ENCODE measurements at places on chromosomes 6 and 20.
A peak's percentile ranks its signal among the peaks of the same experiment; 100 is the strongest.

- DNase-seq: no peak
Observed at GRCh38 chr6:150857062-150857944, 8.2 kb upstream of the MTHFD1L start.

DNA sequence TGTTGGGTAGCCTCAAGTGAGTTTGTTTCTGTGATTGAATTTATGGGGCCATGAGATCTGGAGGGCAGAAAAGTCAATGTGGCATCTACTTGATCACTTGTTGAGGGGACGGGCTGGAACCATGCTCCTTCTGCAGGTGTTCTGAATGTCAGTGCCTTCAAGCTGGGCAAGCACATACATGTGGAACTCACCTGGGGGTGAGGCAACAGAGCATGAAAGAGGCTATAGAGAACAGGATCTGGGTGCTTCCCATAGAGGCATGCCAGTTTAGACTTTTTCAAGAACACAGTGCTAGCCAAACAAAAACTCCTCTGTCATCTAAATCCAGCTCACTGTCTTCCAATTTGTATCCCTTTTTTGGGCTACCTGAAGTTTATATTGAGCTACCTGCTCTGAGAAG is 77.8 kb upstream of the SLC35B3 start:
- no peak for DNase-seq

DNA sequence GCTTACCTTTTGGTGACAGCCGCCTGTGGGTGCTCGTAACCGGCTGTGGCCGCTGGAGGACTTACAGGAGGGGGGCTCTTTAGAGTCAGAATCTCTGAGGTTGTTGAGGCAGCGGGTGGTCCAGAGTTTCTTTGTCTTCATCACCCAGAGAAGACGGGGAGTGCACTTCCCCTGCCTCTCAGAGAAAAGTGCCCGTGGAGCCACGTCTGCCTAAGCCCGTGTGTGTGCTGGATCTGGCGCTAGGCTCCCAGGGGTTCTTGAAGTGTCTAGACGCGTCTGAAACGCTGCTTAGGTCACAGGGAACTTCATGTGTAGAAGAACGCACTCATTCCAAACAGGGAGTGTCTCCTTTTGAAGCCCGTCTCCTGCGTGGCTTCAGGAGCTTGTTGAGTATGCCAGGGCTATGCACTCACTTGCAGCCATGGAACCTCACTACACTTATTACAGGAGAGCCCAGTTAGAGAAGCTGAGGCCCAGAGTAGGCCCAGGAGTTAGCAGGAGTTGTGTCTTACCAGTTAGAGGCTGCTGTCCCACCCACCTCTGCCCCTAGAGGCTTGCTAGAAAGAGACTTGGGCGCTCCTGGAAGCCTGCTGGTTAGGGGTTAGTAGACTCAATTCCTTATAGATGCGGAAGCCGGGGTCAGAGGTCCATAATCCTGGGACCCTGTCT is 1.3 kb downstream of the LSM14B start:
- DNase-seq: no peak

DNA sequence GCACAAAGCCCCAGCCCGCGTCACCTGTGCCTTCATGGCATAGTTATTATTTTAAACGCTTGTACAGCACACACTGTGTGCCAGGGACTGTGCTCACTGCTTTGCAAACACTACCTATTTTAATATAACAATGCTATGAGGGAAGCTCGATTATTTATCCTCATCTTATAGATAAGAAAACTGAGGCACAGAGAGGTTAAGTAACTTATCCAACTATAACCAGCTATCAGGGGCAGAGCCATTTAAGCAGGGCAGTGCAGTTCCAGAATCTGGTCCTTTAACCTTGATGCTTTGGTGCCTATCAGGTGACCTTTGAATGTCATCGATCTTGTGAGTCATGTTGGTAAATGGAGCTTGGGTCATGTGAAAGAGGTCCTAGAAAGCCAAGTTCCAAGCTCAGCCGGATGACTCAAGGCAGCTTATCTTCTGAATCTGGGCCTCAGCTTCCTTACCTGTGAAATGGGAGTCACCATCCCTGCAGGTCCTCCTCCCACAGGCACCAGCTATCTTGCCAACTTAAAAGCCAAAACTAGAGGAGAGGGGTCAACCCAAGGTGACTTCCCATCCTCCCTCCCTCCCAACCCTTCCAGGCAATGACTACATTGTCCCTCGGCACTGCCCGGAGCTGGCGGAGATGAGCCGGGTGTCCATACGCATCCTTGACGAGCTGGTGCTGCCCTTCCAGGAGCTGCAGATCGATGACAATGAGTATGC is 56.4 kb upstream of the TTPAL start:
- DNase-seq: no peak

- DNase-seq: no peak
Observed at GRCh38 chr6:112744827-112745226, 397.7 kb downstream of the RFPL4B start.

DNA sequence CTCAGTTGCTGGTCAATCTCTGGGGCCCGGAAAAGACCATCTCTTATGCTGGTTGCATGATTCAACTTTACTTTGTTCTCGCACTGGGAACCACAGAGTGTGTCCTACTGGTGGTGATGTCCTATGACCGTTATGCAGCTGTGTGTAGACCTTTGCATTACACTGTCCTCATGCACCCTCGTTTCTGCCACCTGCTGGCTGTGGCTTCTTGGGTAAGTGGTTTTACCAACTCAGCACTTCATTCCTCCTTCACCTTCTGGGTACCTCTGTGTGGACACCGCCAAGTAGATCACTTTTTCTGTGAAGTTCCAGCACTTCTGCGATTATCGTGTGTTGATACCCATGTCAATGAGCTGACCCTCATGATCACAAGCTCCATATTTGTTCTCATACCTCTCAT is 4.3 kb downstream of the OR2J3 start:
- DNase-seq: peak; percentile 4

DNA sequence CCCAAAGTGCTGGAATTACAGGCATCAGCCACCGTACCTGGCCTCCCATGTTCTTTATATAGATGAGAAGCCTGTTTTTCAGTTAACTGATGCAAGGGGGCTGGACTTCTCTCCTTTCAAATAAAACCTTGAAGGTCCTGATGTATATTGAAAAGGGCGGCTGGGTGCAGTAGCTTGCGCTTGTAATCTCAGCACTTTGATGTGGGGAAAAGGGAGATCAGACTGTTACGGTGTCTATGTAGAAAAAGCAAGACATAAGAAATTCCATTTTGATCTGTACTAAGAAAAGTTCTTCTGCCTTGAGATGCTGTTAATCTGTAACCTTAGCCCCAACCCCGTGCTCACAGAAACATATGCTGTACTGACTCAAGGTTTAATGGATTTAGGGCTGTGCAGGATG is 16.1 kb upstream of the SAMHD1 start:
- no peak for DNase-seq

- no peak for DNase-seq
Observed at GRCh38 chr6:99810942-99811620, 182.9 kb downstream of the MCHR2 start.

GRCh38 chr6:13375360-13375878 is 47.1 kb upstream of the TBC1D7 start:
- DNase-seq: peak; percentile 71

DNA sequence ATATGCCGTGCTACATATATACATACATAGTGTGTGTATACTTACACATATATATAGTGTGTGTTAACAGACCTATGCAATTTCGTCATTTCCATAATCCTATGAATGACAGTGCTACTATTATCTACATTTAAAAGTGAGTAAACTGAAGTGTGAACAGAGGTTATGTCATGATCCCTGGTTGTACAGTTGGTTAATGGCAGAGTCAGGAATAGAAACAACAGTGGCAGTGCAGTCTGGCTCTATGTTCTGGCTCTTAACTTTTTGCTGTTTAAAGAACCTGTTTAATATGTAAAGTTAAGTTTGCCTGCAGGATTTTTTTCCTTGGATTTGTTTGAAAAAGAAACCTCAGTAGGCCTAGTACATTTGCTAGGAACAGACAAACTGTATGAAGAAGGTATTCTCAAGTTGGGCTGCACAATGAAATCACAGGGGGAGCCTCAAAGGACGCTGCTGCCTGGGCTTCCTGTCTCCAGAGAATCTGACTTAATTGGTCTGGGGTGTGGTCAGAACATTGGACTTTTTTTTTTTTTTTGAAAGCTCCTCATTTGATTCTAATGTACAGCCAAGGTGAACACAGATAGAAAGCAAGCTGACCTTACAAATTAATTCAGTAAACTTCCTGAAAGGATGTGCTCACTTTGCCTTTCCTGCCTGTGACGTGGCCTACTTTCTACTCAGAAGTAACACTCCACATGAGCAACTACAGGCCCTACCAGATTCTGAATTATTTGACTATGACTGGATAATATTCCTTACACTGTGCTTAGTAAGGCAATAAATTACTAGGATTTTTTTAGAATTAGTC is 29.4 kb downstream of the PLCB1 start:
- DNase-seq: no peak

- peak; percentile 20 for DNase-seq
Observed at GRCh38 chr20:25083773-25084625, 2.1 kb upstream of the VSX1 start.

DNA sequence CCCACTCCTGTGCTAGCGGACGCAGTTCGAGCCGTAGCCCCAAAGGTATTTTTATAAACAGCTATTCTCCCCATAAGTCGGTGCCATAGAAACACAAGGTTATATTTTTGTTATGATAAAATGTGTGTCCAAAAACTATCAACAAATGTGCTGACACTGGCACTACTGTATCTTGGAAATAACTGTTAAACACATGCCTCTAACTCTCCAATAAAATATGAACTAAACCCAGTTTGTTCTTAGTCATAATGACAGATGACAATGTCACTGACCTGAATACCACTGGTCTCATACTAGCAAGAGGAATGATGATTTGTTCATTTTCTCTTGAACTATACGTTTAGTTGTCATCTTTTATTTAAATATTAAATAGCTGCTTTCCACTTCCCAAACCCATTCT is 51.4 kb upstream of the NUP153 start:
- DNase-seq: no peak

Data from activated CD4-positive, alpha-beta T cell treated with anti-CD3 and anti-CD28 coated beads for 48 hours (primary cell).